Gastroesophageal sphincter (tissue), 4 donors: ENCODE measurements at places on chromosomes 16 and 17.

- no peak for ATAC-seq
These were observed 58.1 kb upstream of the CBFA2T3 start for GRCh38 chr16:89034971-89035668.

DNA sequence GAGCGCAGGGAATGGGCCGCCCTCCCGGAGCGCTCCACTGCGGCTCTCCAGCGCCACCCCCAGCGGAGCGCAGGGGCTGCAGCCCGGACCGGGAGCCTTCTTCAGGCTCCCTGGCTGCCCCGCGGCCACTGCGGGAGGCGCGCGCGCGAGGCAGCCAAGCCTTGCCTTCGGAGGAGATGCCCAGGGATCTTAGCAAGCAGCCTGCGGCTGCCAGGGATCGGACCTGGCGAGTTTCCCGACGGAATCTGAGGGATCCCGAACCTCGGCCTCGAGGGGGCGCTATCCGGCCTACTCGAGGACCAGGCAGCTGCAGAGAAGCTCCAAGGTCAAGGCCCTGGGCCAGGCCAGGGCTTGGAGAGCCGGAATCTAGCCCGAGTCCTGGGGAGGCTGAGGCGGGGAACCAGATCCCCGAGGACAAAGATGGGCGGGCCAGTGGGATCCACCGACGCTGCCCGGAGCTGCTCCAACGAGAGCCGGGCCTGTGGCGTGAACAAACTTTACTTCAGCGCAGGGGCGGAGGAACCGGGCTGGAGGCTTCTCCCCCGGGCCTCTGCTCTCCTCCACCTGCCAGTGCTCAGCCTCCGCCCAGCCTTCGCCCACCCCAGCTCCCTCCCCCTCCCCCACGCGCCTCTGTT lies at the start of gene IRX6:
Gene IRX6 (plus strand): TSS at position 567 of the 635 bp plus-strand sequence. CDS start 889 bp downstream, outside the sequence.
- peak; percentile 71 for ATAC-seq

GRCh38 chr17:14699574-14700185 lies 398.8 kb downstream of the HS3ST3B1 start:
- ATAC-seq = no peak

GRCh38 chr17:63445571-63445953 lies 544 bp downstream of the CYB561 start:
- peak; percentile 5 for ATAC-seq

- ATAC-seq = no peak
These were observed 145.6 kb upstream of the CHMP6 start for GRCh38 chr17:80845863-80846671.

- no peak for ATAC-seq
These were observed 879.7 kb upstream of the EEF2KMT start for GRCh38 chr16:5977329-5977728.

- ATAC-seq = peak; percentile 35
These were observed 1.4 kb upstream of the CEMP1 start for GRCh38 chr16:2532494-2533141.

GRCh38 chr16:87535855-87536794 lies 43.3 kb upstream of the ZCCHC14 start:
- ATAC-seq = no peak

DNA sequence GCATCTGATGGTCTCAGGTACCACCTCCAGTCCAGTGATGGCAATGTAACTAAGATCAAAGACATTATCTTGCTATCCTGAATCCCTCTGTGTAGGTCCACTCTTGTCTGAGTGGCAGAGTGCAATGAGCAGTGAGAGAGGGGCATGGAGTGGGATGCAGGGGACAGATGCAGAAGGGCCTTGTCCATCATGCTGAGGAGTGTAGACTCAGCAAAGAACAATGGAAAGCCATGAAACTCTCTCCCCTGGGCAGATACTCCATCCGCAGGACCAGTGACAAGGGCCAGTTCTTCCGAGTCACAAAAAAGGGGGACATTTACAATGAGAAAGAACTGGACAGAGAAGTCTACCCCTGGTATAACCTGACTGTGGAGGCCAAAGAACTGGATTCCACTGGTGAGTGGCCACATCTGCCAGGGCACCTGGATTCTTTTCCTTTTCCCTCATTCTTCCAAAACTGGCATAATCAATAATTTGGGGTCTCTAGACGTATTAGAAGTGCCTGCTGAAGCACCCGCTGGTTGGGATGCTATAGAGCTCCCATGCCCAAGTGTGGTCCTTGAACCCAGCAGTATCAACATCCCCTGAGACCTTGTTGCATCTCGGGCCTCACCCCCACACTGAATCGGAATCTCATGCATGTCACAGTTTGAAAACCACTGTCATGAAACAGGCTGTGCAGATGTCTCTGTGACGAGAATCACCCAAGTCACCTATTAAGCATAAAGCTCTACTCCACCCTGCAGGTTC lies 29.5 kb downstream of the CDH5 start:
- no peak for ATAC-seq

GRCh38 chr16:66262253-66263167 lies 104.0 kb upstream of the CDH5 start:
- peak; percentile 39 for ATAC-seq

DNA sequence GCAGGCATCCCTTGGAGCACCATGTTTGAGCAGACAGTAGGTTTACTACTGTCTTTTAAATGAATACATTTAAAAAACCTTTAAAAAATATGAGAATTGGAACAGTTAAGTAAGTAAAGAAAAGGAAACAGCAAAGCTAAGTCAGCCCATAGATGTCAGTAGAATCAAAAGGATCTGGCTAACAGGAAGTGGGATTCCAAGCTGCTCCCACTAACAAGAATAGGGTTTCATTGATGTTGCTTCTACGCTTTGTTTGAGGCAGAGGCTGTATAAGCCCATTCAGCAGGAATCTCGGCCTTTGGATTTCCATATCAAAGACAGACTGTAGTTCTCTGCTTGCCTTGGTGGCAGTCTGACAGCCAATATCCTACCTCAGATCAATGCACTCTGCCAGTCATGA lies 122.9 kb upstream of the ELAC2 start:
- no peak for ATAC-seq

DNA sequence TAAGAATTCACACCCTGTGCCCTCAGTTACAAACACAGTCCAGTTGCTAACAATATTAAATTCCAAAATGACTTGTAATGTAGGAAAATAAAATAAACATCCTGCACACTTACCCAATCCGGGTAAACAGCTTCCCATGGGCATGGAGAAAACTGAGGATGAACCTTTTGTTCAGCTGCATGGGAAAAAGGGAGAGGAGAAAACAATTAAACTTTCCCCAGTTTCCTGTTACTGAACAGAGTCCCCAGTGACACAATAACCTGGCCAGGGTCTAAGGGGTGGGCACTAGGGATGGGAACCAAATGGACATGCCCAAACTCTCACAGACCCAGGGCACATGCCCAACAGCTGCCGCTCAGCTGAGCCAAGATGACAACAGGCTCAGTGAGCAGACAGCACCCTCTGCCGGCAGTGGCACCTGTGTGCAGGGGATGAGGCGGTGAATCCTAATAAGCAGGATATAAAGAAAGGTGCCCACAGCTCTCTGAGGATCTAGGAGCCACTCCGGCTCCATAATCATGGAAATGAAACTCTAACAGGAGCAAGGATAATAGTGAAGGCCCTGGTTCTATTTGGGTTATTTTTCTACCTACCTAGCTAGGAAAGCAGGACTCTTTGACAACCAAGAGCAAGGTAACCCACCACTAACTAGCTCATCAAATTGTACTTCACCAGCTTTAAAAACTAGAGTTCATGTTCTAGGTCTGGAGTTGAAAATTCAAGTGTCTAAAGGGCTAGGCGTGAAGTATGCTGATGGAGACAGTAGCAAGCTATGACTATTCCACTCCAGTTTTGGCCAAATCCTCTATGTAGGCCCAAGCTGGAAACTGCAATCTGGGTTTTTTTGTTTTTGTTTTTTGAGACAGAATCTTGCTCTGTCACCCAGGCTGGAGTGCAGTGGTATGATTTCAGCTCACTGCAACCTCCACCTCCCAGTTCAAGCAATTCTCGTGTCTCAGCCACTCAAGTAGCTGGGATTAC lies 58.8 kb downstream of the SMG6 start:
- ATAC-seq = peak; percentile 84

GRCh38 chr16:82886146-82886545 lies 259.4 kb downstream of the CDH13 start:
- no peak for ATAC-seq

DNA sequence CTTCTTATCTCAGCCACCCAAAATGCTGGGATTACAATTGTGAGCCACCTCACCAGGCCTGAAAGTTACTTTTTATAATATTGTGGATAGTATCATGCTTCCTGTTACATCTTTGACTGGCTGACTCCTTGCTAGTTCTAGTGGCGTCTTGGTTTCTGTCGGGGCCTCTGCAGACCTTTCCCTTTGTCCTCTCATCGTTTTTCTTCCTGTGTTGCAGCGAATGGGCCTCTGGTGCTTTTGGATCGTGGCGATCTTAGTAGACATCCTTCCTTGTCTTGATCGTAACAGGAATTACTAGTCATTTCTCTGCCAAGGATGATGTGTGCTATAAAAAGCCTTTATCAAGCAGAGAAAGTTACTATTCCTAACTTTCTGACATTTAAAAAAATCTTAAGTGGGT lies 20.8 kb downstream of the ASPSCR1 start:
- ATAC-seq = no peak

GRCh38 chr16:73864868-73865267 lies 431.7 kb upstream of the PSMD7 start:
- ATAC-seq = no peak

- ATAC-seq = no peak
These were observed 12.2 kb upstream of the JPT2 start for GRCh38 chr16:1665829-1666228.

- ATAC-seq = peak; percentile 32
These were observed 5.4 kb downstream of the ABCC1 start for GRCh38 chr16:15954814-15955151.

GRCh38 chr17:27578718-27579085 lies 52.3 kb upstream of the LGALS9 start:
- no peak for ATAC-seq

GRCh38 chr17:63191610-63192009 lies 225.6 kb downstream of the TANC2 start:
- ATAC-seq = no peak

DNA sequence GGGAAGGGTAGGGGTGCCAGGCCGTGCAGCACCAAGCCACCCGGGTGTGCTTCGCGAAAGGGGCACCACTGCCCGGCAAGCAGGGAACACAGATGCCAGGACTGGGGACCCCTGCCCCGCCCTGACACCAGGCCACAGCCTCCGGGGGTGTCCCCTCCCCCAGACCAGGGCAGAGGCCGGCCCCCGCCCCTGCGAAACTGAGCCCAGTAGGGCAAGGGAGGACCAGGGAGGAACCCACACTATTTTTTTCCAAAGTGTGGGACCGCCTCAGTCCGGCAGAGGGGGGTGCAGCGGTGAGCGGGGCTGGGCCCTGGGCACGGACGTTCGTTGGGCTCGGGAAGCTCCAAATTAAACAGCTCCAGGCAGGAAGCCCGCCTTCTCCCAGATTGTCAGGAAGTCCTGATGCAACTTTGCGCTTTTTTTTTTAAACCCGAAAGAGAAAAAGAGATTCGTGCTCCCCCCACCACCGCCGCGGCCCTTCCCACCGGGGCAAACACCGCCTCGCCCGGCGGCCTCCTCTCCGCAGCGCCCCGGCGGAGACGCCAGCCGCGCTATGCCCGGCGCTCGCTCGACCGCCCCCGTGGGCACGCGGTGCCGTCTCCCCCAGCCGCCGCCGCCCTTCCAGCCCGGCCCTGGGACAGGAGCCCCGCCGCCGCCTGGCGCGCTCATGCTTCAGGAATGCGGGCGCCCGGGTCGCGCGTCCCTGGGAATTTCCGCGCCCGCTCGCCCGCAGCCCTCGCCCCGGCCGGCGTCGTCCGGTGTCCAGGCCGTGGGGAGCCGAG lies 755 bp downstream of the PIEZO1 start:
- peak; percentile 71 for ATAC-seq

GRCh38 chr17:17737961-17738894 lies 57.0 kb downstream of the RAI1 start:
- peak; percentile 25 for ATAC-seq

DNA sequence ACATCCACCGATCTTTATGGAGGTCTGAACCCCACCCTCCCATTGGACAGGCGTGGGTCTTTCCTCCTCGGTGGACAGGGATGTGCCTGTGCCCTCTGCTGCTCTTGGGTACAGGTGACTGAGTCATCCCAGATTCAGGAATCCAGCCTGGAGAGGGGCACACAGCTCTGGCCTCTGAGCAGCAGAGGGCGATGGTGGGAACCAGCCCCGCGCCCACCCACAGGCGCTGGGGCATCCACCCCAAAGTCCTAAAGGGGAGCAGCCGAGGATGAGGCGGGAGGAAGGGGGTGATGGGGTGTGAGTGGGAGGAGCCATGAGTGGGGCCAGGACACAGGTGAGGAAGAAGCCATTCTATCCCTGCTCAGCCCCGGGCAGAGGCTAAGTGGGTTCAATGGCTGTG lies 35.0 kb downstream of the ENGASE start:
- ATAC-seq = no peak

DNA sequence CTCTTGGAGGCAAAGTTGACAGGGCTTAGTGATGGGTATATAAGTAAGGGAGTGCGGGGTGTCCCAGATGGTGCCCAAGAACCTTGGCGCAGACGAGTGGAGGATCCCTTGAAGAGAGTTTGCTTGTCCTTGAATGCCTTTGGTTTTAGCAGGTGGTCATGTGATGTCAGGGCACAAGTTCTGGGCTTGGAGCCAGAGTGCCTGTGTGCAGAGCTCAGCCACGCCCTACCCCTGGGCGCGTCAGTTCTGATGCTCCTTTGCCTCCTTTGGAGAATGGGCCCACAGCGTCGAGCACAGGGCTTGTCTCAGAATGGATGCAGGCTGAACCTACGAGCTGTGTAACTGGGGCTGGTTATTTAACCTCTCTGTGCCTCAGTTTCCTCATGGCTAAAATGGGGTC lies 412.2 kb upstream of the EEF2KMT start:
- no peak for ATAC-seq
